ENCODE measurements at places on chromosomes 3 and 15.

DNA sequence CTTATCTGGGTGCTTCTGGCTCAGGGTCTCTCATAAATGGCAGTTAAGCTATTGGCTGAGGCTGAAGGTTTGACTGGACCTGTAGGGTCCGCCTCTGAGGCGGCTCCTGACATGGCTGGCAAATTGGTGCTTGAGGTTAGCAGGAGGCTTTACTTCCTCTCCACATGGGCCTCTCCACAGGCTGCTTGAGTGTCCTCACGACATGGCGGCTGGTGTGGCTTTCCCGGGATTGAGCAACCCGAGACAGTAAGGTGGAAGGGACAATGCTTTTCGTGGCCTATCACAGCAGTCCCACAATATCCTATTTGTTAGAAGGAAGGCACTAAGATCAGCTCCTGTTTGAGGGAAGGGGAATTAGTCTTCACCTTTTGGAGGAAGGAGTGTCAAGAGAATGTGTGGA is 267.3 kb upstream of the LRRFIP2 start:
- no peak for DNase-seq

DNA sequence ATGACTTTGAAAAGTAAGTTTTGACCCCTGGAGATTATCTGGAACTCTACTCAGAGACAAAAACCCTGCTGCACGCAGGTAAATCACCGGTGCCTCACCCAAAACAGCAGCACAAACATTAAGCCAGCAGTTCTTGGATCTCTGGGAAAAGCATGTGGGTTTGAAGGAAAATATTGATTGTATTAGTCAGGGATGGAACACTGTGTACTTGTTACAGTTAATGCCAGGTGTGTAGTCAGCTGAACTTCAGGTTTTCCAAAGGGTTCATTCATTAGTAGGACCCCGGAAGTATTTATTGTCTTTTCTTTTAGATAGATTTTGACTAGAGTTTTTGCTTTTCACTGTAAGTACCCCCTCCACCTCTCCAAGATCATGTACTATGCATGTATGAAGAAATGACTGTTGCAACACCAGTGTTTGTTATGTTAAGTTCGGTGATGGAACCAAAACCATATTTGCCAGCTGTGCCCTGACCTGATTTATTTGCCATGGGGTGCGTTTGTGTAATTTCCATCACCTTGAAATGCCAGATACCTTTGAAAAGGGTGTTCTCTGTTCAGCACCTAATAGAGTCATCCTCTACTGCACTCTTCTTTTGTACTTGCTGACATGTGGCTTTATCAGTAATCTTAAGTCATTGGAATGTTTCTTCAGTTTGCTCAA is 14.5 kb downstream of the ARHGEF26 start:
- no peak for DNase-seq

DNA sequence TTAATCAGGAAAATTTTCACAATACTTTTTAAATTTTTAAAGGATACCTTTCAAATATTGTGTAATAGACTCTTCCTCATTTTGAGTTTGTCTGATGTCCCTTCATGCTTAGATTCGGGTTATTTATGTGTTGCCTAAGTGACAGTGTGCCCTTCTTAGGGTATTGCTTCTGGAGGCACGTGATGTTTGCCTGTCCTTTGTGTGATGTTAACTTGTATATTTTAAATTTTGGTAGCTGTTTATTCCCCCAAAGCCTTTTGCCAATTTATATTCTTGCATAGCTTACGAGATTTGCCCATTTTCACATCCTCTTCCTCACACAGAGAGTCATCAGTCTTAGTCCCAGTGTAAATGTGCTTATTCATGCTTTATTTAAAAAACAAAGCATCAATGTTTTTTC is 433.1 kb downstream of the EPHB1 start:
- no peak for DNase-seq

- DNase-seq = no peak
These were observed 66.6 kb downstream of the USF3 start for GRCh38 chr3:113629584-113630421.

DNA sequence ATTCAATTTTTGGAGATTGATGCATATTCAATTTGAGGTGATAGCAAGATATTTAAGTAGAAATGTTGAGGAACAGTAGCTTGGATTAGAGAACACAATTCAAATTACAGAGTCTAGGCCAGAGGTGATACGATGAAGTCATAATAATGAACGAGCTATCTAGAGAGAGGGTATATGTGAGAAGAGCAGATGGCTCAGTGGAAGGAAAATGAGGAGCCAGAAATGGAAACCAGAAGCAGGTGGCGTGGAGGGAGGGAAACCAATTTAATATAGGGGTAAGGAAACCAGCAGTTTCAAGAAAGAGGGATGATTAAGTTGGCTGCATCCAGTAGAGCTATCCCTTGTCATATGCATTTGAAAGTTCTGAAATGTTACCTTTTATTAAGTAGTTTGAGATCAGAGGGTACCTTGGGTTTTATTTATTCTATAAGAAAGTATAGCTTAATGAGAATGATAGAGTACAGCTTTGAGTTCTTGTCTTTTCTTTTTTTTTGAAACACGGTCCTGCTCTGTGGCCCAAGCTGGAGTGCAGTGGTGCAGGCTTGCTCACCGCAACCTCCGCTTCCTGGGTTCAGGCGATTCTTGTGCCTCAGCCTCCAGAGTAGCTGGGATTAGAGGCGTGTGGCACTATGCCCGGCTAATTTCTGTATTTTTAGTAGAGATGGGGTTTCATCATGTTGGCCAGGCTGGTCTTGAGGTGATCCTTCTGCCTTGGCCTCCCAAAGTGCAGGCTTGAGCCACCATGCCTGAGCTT is 22.1 kb downstream of the NCK1 start:
- no peak for DNase-seq

- no peak for DNase-seq
These were observed 174.2 kb downstream of the NEK10 start for GRCh38 chr3:27194861-27195483.

- no peak for DNase-seq
These were observed 38.6 kb upstream of the TTC14 start for GRCh38 chr3:180563406-180563805.

- no peak for DNase-seq
These were observed 4.8 kb upstream of the ABHD5 start for GRCh38 chr3:43685921-43686320.

- DNase-seq = no peak
These were observed 56.3 kb downstream of the ISG20 start for GRCh38 chr15:88695101-88695500.

DNA sequence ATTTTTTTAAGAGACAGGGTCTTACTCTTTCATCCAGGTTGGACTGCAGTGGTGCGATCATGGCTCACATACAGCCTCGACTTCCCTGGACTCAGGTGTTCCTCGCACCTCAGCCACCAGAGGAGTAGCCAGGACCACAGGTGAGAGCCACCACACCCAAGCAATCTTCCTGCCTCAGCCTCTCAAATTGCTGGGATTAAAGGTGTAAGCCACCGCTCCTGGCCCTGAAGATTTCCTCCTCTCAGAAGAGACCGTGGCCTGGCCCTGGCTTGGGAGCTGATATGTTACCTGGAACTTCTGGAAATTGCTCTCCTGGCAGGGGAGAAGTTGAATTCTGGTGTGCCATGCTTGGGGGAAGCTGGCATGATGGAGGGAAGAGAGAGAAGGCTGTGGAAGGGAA is 36.2 kb downstream of the PPCDC start:
- DNase-seq = no peak

DNA sequence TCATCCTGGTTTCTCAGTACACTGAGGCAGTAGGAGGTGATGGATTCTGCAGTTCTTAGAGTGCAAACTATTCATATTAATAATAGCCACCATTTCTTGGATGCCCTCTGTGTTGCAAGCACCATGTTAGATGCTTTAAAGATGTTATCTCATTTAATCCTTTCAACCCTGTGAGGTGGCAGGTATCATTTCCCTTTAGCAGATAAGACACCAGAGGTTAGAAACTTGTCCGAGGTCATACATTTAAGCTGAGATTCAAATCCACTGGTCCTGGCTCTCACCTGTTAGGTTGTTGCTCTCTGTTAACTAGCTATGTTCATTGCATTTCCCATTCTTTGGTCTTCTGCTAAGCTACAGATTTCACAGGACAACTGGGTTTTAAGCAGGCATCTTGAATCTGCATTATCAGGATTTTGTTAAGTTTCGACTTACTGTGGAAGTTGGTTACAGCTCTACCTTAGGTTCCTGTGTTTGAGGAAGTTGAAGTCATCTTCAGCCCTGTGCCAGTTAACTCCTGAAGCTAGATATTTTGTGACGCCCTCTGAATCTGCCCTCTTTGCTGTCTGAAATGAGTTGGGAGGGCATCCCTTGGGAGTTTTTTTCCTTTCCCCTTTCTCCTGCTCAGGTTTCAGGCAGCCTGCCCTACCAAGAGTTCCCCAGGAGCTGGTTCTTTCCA is 6.4 kb downstream of the PDE8A start:
- no peak for DNase-seq

DNA sequence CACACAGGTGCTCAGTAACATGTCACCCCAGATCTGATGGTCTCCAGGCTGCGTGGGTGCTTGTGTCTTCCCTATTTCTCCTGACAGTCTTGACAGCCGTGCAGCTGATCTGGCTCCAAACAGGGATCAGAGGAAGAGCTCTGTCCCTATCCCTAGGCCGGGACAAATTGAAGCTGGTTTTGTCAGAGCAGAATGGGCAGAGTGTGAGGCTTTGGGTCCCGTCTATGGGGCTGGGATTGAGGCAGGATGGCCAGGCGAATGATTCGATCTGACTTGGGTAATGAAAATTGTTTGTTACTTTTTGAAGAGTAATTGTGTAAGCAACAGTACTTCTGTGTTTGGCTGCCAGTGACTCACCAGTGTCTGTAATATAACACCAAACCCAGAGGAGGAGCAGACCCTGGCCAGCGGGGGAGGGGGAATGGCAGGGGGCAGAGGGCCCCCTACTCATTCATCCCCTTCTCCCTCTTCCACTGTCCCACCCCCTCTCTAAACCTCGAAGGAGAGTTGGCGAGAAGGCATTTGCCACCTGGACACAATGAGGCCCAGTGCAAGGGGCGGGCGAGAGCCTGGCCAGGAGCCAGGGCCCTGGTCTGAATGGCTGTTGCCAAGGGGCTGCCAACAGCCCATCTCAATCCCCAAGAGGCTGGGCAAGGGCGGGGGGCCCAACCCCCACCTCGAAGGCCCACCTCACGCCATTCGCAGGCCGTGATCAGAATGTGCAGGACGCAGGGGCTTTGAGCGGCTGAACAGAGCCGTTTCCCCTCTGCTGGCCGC is 4.9 kb upstream of the MAGEF1 start:
- DNase-seq = no peak

DNA sequence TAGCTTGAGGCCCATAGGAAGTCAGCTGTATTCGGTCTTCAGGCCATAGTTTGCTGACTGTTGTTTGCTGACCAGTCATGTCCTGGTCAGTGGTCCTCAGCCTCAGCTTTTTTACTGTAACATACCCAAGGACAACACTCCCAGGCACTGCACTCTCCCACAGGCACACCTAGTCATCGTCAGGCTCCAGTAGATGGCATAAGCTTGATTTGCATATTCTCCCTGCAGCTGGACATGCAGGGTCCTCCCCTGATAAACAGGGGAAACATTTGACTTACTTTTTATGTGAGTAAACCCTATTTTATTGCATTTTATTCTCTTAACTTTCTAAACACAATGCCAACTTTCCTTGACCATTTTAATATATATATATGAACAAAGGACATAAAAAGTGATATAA is 22.9 kb downstream of the ARHGEF3 start:
- DNase-seq = no peak

GRCh38 chr3:144791034-144791433 is 819.4 kb downstream of the DIPK2A start:
- DNase-seq = no peak

- DNase-seq = no peak
These were observed 15.3 kb downstream of the HESX1 start for GRCh38 chr3:57184526-57184925.

GRCh38 chr15:80151148-80151547 is 1.7 kb upstream of the FAH start:
- no peak for DNase-seq

GRCh38 chr3:5841599-5841998 is 654.1 kb downstream of the EDEM1 start:
- no peak for DNase-seq

DNA sequence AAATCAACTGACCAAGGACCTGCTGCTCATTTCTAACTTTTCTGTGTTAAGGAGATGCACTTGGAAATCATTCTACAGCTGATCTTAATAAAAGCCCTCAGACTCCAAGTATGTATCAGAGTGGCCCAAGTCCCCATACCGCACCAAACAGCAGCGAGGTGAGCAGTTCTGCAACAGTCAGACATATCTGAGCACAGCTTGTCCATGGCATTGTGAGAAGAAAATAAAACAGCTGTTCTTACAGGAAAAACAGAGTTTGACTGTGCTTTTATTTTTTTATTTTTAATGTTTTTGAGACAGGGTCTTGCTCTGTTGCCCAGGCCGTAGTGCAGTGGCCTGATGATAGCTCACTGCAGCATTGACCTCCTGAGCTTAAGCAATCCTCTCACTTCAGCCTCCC is 131.8 kb downstream of the ADAMTS9 start:
- DNase-seq = no peak

DNA sequence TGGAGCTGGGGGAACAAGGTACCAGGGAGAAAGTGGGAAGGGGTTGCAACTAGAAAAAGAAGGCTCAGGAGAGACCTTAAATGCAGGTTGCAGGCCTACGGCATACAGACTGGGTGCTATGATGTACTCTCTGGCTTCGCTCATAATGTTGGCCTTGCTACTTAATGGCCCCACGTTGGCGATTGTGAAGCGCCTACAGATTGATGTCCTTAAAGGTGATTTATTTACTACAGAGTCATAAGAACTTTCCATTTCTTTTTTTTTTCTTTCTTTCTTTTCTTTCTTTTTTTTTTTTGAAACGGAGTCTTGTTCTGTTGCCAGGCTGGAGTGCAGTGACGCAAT is 25.4 kb downstream of the ZBTB38 start:
- DNase-seq = no peak

DNA sequence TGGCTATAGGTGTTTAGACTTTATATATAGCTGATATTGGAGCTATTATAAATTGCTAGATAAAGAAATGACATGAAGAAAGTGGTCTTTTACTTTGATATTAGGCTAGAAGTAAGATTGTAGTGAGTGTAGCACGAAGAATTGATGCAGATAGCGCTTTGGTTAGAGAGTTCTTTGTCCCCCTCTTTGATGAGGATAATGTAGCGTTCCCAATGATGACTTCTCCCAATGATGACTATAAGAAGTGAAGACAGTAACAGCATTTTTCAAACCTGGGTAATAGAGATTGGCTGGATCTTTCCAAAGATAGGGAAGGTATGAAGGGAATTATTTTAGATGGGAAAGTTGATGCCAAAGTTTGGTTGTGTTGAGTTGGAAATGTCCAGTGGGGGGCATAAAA is 4.3 kb downstream of the MINDY2 start:
- DNase-seq = no peak

DNA sequence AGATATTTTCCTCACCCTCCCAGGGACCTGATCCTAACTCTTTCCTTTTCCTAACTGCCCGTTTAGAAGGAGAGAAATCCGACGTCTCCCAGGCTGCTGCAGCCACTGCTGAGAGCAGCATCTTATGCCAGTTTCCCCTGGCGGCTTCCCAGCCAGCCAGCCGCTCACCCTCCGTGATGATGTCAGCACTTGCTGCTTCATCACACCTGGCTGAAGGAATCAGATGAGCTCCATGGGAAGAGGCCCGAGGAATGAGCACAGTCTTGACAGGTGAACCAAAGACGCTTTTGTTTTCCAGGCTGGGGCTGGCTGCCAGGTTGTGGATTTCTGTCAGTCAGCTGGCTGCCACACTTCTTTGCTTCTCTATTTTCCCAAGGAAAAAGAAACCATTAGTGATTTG is 445.1 kb upstream of the RBMS3 start:
- DNase-seq = no peak

- DNase-seq = no peak
These were observed 294.0 kb downstream of the SOX2 start for GRCh38 chr3:182005701-182006100.

GRCh38 chr15:51315726-51316125 is 22.7 kb downstream of the CYP19A1 start:
- DNase-seq = no peak
